ENCODE measurements at places on chromosomes 4 and X.

GRCh38 chrX:30313322-30313721 lies 4.1 kb upstream of the NR0B1 start:
- no peaks in the 10 kb centered on the region for H3K4me1 ChIP-seq
- no peak overlapping the region for H3K27ac ChIP-seq
- no peaks in the 10 kb centered on the region for H3K36me3 ChIP-seq
- no peak for DNase-seq
- no peak overlapping the region for H3K4me3 ChIP-seq

GRCh38 chr4:48127682-48128404 lies 6.2 kb downstream of the TXK start:
- no peak overlapping the region for H3K27ac ChIP-seq
- no peaks in the 10 kb centered on the region for H3K27me3 ChIP-seq
- H3K4me1 ChIP-seq, result peaks cover 65% of the 10 kb centered on the region

- H3K4me1 ChIP-seq, result no peaks in the 10 kb centered on the region
Measured at GRCh38 chr4:23750125-23750524, 139.7 kb downstream of the PPARGC1A start.

DNA sequence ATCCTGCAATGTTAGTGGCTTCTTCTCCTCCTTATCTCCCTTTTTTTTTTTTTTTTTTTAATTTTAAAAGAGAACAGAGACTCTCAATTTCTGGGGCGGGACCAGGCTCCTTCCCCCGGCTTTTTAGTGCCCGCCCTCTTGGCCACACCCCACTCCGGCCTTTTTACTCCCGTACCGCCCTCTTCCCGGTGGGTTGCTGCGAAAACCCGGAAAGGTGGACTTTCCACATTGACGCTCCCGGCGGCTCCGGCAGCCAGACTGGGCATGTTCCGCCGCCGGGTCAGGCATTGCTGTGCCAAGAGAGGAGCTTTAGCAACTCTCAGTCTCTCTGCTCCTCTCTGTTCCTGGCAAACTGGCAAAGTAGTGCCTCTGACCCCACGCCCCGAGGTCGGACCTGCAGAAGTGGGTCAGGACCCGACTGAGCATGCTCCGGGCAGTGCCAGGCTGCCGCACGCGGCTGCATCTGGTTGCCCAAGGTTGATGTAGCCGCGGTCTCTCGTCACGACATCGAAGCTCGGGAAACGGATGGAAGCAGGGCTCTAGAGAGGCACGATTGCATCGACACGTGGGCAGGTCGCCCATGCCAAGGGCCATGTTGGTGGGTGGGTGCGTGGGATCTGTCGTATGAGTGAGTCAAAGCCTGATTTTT lies 1.1 kb upstream of the MFAP3L start:
- peak overlapping the region; percentile 92 for H3K4me3 ChIP-seq
- peak overlapping the region; percentile 86 for H3K27ac ChIP-seq
- H3K4me1 ChIP-seq, result peaks cover 6% of the 10 kb centered on the region

GRCh38 chr4:141705747-141706377 lies 69.5 kb downstream of the IL15 start:
- H3K4me1 ChIP-seq, result no peaks in the 10 kb centered on the region
- H3K36me3 ChIP-seq, result no peaks in the 10 kb centered on the region
- H3K27ac ChIP-seq, result no peak overlapping the region
- no peaks in the 10 kb centered on the region for H3K27me3 ChIP-seq

- no peak for DNase-seq
- H3K27me3 ChIP-seq, result no peaks in the 10 kb centered on the region
- no peak overlapping the region for H3K4me3 ChIP-seq
- peak overlapping the region; percentile 41 for H3K27ac ChIP-seq
- H3K36me3 ChIP-seq, result no peaks in the 10 kb centered on the region
- peaks cover 18% of the 10 kb centered on the region for H3K4me1 ChIP-seq
Measured at GRCh38 chr4:113613503-113613902, 148.0 kb downstream of the CAMK2D start.

DNA sequence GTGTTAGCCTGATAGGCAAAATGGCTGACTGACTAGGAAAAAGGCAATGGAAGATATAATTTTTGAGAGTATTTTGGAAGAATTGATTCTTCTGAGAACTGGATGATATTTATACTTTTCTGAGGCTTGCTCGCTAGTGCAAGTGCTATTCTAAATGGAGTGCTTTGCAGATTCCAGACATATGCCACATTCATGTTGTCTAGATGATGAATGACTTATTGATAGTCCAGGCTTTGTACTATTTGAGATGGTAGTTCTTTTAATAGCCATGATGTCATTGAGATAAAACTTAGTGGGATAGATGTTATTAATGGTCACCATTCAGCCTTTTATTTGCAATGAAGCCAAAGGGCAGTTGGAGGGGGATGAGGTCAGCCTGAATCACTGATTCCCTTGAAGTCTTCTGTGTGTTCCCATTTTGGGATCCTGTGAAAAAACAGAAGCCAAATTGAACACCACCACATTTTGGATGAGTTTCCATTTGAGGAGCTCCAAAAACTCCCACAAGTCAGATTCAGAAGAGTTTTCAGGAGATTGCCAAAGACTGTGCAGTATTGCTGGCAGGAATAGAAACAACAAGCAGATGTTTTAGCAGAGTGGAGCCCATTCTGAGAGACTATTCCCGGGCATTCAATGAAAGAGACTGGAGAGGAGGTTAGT lies 184.1 kb downstream of the IL1RAPL2 start:
- H3K4me3 ChIP-seq, result no peak overlapping the region
- H3K27me3 ChIP-seq, result no peaks in the 10 kb centered on the region
- no peak overlapping the region for H3K27ac ChIP-seq
- no peaks in the 10 kb centered on the region for H3K4me1 ChIP-seq
- no peak for DNase-seq
- H3K36me3 ChIP-seq, result no peaks in the 10 kb centered on the region

- no peaks in the 10 kb centered on the region for H3K36me3 ChIP-seq
- no peak overlapping the region for H3K27ac ChIP-seq
- DNase-seq, result no peak
Measured at GRCh38 chrX:144683247-144683646, 564.1 kb upstream of the SPANXN1 start.

- H3K36me3 ChIP-seq, result no peaks in the 10 kb centered on the region
- peak; percentile 24 for DNase-seq
- peaks cover 8% of the 10 kb centered on the region for H3K4me1 ChIP-seq
- H3K4me3 ChIP-seq, result peak overlapping the region; percentile 59
Measured at GRCh38 chrX:3811331-3812311, 98.2 kb upstream of the PRKX start.

GRCh38 chr4:20639346-20639745 lies 60.9 kb upstream of the PACRGL start:
- no peaks in the 10 kb centered on the region for H3K36me3 ChIP-seq
- no peak overlapping the region for H3K27ac ChIP-seq
- no peaks in the 10 kb centered on the region for H3K4me1 ChIP-seq

DNA sequence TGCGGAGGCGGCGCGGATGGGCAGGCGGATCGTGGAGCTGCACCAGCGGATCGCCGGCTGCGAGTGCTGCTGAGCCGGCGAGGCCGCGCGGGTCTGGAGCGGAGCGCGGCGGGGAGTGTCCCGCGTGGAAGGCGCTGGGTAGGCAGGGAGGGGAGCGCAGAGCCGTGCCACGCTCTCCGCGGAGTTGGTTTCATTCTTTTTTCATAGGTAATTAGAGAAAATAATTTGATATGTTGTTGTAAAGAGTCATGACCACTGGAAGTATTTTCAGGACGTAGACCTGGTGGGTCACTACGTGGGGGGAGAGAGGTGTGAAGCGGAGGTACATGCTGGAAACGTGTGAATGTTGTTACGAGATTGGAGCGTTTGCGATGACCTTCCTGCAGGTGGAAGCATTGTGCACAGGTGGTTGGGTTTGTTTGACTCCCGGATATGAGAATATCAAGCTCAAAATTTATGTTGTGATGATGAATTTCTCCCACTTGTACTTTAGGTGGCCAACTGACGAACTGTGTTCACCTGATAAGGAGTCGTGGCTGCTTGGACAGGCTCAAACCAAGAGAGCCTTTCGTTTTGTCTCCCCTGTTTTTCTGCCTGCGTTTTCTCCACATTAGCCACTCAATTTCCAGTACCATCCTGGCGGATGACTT lies 19.1 kb upstream of the S100P start:
- peaks cover 42% of the 10 kb centered on the region for H3K4me1 ChIP-seq
- no peaks in the 10 kb centered on the region for H3K27me3 ChIP-seq
- peak; percentile 47 for DNase-seq

GRCh38 chr4:95141361-95141760 lies 383.6 kb downstream of the BMPR1B start:
- no peak overlapping the region for H3K27ac ChIP-seq
- peaks cover 47% of the 10 kb centered on the region for H3K27me3 ChIP-seq
- no peak for DNase-seq
- H3K4me1 ChIP-seq, result peaks cover 3% of the 10 kb centered on the region

GRCh38 chr4:48178931-48179330 lies 44.9 kb upstream of the TXK start:
- DNase-seq, result no peak
- H3K4me1 ChIP-seq, result peaks cover 2% of the 10 kb centered on the region
- H3K27ac ChIP-seq, result no peak overlapping the region
- H3K4me3 ChIP-seq, result no peak overlapping the region
- H3K36me3 ChIP-seq, result peaks cover 2% of the 10 kb centered on the region
- H3K27me3 ChIP-seq, result no peaks in the 10 kb centered on the region

DNA sequence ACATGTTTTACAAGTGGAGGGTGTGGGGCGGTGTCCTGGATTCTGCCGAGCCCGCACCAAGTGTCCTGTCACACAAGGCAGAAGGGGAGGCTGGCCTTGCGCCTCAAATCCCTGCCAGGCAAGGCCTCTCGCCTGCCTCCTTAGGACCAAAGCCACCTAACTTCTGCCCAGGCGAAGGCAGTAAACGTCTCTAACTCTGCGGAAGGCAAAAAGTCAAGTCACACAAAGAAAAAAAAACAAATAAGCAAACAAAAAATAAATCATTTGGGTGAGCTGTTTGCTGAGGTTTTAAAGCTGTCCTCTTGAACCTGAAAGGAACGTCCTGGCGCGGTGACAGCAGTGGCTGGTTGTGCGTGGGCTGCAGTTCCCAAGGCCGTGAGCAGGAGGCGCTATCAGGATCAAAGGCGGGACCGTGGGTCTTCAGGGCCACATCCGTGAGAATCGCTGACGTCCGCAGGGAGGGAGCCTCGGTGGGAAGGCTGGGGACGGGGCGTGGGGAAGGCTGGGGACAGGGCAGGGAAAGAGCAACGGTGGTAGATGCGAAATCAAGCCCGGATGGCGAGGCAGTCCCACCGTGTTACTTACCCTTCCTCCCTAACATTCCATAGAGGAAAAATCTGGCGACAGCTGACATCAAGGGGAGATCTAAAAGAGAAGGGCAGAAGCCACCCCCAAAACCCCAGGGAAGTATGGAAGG lies 99.1 kb downstream of the TRAPPC11 start:
- no peak for DNase-seq
- no peak overlapping the region for H3K4me3 ChIP-seq
- H3K36me3 ChIP-seq, result no peaks in the 10 kb centered on the region

GRCh38 chr4:791898-792625 lies 33.9 kb downstream of the CPLX1 start:
- peaks cover 27% of the 10 kb centered on the region for H3K4me1 ChIP-seq
- H3K27me3 ChIP-seq, result peaks cover 27% of the 10 kb centered on the region
- peaks cover 4% of the 10 kb centered on the region for H3K36me3 ChIP-seq
- peak overlapping the region; percentile 73 for H3K27ac ChIP-seq

- DNase-seq, result no peak
- no peaks in the 10 kb centered on the region for H3K4me1 ChIP-seq
- H3K27me3 ChIP-seq, result no peaks in the 10 kb centered on the region
- no peak overlapping the region for H3K27ac ChIP-seq
- no peak overlapping the region for H3K4me3 ChIP-seq
Measured at GRCh38 chr4:156073976-156074375, 120.3 kb upstream of the CTSO start.

DNA sequence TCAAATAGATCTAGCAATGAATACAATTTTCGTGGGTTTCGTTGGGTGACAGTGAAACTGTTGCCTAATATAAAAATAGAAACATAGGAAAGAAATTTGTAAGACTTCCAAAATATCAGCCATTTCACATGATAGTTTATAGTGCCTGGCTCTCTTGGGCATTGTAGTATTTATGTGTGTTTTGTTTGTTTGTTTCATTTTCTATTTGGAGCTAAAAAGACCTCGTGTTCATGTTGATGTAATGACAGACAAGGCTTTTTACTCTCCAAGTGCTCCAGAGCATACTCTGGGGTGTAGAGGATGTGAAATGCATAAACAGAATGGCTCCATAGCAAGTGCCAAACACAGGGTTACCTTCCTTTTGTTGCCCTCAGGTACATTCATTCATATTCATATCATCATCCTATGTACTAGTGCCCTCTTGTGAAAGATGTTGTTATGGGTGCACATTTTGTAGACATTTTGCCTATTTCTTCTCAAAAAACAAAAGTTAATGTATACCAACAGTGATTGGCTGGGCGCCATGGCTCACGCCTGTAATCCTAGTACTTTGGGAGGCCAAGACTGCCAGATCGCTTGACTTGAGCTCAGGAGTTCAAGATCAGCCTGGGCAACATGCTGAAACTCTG lies 100.7 kb upstream of the AMOT start:
- H3K27me3 ChIP-seq, result peaks cover 4% of the 10 kb centered on the region
- H3K4me3 ChIP-seq, result no peak overlapping the region
- no peak for DNase-seq
- no peak overlapping the region for H3K27ac ChIP-seq
- no peaks in the 10 kb centered on the region for H3K36me3 ChIP-seq
- no peaks in the 10 kb centered on the region for H3K4me1 ChIP-seq

DNA sequence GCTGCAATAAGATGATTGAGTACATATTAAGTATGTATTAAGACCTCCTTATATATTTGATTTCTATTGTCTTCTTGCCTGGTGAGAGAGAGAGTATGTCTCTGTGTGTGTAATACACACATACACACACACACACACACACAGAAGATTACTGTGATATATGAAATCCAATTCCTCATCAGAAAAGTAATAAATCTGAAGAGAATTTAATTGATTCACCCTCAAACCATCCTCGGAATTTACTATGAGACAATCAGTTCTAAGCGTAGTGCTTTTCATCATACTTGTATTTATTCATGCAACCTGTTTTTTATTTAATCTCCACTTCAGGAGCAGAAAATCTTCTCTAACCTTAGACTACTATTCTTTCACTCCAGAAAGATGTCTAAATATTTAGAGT lies 62.3 kb upstream of the TLL1 start:
- H3K36me3 ChIP-seq, result no peaks in the 10 kb centered on the region
- no peak overlapping the region for H3K27ac ChIP-seq
- DNase-seq, result no peak
- H3K27me3 ChIP-seq, result no peaks in the 10 kb centered on the region

DNA sequence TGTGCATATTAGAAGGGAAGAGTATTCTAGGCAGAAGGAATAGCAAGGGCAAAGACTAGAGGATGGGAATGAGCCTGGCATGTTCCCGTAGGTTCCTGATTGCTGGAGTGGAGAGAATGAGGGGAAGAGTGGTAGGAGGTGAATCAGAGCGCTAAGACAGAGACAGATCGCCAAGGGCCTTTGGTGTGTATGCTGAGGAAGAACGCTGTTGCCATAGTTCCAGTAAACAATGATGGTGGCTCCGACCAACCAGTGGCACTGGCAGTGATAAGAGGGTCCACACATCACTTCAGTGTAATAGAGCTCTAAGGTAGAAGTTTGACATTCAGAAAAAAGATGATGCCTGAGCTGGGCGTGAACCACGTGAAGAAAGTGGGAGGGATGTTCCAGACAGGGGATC lies 966 bp downstream of the TBC1D25 start:
- DNase-seq, result no peak
- no peaks in the 10 kb centered on the region for H3K36me3 ChIP-seq
- peaks cover 16% of the 10 kb centered on the region for H3K4me1 ChIP-seq
